G401 (cell line): ENCODE measurements at places on chromosomes 4 and X.

DNA sequence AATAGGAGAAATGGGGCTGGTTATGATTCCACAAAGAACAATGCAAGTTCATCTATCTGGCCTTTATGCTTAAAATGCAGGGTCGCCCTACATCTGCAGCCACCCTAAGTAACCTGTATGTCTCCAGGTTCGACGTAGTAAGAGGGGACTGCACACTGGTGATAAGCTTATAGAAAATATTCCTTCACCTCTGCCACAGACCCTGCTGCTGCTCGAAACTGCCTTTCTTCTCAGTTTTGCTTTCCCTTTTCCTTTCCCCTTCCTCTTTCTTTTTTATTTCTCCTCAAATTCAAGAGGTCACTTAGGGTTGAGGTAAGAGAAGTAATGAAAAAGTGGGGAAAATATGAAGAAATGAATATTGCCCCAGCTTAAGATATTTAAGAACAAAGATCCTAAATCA is 123.5 kb downstream of the DCHS2 start:
- no peak for DNase-seq

GRCh38 chr4:123352240-123352945 is 44.2 kb upstream of the SPRY1 start:
- peak; percentile 16 for DNase-seq

- DNase-seq, result no peak
Measured at GRCh38 chrX:131818297-131818936, 204.7 kb upstream of the STK26 start.

DNA sequence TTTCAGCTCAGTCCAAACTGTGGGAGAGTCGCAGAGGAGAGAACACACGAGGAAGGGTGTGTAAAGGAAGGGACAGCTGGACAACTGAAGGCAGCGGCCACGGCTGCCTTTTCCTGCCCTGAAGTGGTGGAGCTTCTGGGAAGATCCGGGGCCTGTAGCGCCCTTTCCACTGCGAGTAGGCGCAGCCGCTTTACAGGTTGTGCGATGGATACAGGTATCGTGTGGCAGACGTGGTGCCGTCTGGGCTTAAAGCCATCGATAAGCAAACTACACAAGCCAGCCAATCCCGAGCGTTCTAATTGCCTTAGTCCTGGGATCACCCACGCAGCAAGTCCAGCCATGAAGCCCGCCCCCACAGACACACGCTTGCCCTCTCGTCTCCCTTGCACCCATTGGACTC is 15.4 kb downstream of the NKX6-1 start:
- DNase-seq, result no peak

- peak; percentile 25 for DNase-seq
Measured at GRCh38 chrX:53330331-53330730, 48.9 kb upstream of the IQSEC2 start.

- DNase-seq, result no peak
Measured at GRCh38 chr4:177371461-177371860, 61.8 kb downstream of the NEIL3 start.

DNA sequence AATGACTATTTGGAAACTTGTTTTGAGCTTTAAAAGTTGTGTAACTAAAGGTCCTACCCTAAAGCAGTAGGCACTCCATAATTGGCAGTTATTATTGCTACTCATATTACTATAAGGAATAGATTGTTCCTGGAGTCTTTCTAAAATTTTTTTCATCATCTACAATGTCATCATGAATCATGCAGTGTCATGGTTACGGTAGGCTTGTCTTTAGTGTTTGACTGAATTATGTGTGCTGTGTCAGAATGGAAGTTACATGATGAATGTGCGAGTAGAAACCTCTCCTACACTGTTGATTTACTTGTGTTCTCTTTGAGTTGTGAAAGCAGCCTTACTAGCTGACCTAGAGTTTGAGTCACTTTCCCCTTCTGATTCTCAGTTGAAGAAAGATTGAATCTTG is 1099.9 kb downstream of the RAPGEF2 start:
- DNase-seq, result no peak

DNA sequence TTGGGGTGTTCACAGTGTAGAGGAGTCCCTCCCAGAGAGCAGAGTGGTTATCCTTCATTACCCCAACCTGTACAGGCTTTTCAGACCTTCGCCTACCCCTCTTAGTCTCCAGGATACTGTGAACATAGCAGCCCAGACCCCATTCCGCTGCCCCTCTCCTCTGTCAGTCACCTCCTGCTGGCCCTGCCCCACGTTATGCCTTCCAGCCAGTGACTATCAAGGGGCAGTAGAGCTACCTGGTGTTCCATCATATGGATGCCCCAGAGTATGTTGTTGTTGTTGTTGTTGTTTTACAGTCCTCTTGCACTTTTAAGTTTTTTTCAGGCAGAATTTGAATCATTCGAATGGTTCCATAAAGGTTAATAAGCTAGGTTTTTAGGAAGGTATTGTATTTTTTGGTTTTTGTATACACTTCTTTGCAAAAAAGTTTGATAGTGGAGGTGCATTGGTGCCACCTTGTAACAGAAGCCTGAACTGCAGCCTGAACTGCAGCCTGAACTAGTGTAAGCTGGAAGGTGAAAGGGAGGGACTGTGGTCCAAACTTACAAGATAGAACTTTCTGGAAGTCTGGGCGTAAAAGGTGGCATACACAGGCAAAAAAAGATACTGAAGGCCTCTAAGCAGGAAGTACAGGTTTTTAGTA is 101.4 kb upstream of the RAB40AL start:
- DNase-seq, result peak; percentile 21
